ENCODE measurements at places on chromosomes 5 and 9.

- DNase-seq: no peak
These were observed 25.7 kb upstream of the ENTREP1 start for GRCh38 chr9:69299315-69299714.

GRCh38 chr9:86486891-86487837 lies 133.0 kb upstream of the TUT7 start:
- no peak for DNase-seq

DNA sequence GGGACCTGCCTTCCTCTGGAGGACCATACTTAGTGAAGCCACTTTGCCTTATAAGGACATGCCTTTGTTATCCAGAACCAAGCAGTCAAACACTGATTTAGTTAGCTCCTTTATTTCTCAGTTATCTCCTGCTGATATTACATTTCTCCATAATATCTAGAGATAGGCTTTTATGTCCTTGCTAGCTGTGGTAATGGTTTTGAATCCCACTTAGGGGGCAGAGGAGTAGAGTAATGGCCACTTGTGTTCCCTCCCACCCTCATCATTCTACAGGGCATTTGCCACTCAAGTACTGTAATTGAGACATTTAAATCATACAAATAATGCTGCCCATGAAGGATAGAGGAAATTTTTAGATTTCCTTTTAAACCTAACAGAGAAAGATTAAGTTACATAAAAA lies 80.9 kb downstream of the DOCK8 start:
- DNase-seq: no peak

- no peak for DNase-seq
These were observed 390.6 kb upstream of the C9orf72 start for GRCh38 chr9:27963836-27964235.

GRCh38 chr9:93657331-93658111 lies 81.1 kb downstream of the PHF2 start:
- no peak for DNase-seq

GRCh38 chr5:78816143-78816765 lies 167.7 kb upstream of the LHFPL2 start:
- no peak for DNase-seq

- no peak for DNase-seq
These were observed 29.6 kb downstream of the PSMB7 start for GRCh38 chr9:124385623-124386022.

GRCh38 chr9:8282535-8282934 lies 483.0 kb upstream of the DMAC1 start:
- DNase-seq: no peak

GRCh38 chr9:35776018-35776417 lies 15.4 kb upstream of the NPR2 start:
- DNase-seq: no peak

- DNase-seq: no peak
These were observed 5.0 kb upstream of the COL23A1 start for GRCh38 chr5:178595150-178595549.

DNA sequence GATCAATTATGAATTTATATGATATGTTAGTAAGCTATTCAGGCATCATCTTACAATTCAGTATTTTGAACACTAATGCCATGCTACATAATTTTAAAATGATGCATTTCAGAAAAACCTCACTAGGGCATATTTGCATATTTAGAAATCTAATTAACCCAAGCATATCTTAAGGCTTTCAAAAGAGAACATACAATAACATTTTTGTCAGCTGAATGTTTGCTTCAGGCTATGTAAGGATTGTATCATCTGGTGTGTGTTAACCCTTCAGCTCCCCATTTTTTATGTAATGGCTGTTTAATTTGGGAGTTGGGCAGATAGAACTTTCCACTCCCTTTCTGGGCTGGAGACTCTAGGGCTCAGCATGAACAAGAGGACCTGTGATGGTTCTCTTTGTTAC lies 299.1 kb upstream of the EFNA5 start:
- no peak for DNase-seq

- DNase-seq: no peak
These were observed 146.2 kb upstream of the LRRTM2 start for GRCh38 chr5:139021346-139021745.

DNA sequence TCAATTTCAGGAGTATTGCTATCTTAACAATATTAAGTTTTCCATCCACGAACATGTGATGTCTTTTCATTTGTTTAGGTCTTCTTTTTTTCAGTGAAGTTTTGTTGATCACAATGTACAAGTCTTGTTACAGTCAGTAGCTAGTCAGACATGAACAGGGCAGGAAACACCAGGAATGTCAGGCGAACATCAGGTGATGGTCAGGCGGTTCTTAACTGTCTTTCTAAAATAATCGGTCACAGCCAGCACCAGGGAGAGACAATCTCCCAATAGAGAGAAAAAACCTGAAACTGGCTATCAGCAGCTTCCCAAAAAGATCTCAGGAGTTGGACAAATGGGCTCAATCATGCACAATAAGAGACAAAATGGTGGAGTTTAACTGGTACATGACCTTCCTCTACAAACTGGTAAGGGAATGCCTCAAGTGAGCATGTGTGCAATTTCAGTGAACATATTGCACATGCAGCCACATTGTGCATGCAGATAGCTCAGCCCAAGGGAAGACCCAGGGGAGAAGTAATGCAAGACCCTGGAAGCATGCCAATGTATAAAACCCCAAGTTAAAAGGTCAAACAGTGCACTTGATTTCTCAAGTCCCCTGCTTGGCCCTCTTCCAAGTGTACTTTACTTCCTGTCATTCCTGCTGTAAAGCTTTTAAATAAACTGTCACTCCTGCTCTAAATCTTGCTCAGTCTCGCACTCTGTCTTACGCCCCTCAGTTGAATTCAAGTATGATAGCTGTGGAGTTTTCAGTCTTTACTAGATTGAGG lies 176.1 kb upstream of the RASEF start:
- DNase-seq: no peak

DNA sequence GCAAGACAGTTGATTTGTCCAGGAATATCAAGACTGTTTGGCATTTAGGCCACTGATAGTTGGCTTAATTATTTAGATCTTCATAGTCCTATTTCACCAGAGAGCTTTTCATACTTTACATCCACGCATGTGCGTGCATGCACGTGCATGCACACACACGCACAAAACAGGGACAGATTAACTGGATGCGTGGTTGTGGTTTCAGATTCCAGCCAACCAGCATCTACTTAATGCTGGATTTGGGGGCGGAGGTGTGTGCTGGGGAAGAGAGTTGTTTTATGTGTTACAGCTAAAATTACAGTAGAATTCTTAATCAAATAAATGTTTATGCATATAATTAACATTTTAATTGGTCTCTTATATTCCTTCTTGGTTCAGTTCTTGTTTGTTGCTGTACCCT lies 7.3 kb downstream of the RNF14 start:
- no peak for DNase-seq

DNA sequence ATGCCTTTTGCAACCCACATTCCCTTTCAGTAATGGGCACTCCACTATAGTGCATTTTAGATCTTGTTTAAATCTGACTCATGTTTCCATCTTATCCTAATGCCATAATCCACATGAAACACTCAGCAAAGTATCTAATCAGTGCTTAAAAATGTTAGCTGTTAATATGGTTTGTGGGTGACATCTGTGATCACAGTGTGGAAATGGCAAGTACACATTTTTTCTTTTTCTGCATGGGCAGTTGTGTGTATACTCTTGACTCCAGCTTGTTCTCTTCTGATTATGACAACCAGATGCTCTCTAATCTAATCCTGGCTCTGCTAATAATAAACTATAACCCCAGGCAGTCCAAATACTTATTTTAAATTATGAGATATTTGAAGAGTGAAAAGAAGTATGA lies 103.3 kb downstream of the EDIL3 start:
- no peak for DNase-seq

- no peak for DNase-seq
These were observed 30.7 kb downstream of the EXOC3 start for GRCh38 chr5:473551-474192.

DNA sequence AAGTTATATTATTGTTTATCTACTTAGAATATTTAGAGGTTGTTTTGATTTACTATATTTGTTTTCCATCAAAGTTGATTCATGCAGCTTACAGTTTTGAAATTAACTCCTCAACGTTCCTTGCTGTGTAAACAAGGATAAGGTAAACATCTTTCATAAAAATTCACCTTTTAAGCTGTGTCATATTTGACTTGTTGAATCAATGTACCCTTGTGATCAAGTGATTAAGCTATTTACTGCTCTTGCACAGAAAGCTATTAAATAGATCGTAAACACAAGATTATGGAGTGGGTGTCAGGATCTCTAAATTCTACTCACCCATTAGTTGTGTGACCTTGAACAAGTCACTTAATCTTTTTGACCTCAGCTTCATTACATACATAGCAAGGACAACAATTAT lies 2054.0 kb upstream of the NUDT12 start:
- DNase-seq: no peak

- no peak for DNase-seq
These were observed 250.9 kb downstream of the CD180 start for GRCh38 chr5:66945389-66946349.

GRCh38 chr9:10704720-10705119 lies 91.9 kb upstream of the PTPRD start:
- no peak for DNase-seq

DNA sequence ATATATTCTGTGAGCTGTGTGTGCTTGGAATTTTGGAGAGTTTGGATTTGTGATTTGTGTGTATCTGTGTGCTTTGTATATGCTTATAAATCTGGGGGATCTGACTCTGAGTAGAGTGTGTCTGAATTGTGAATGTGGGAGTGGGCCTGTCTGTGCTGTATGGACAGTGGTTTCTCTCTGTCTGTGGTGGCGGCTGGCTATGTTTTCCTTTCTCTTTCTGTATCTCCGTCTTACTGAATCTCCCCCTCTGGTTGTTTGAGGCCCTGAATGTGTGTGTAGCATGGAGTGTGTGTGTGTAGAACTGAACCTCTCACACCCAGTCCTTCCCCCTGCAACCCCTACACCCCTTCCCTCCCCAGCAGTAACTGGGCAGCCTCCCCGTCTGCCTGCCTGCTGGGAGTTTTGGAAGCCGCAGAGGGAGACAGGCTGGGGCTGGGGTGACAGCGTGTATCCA lies 4.7 kb downstream of the CXXC5 start:
- no peak for DNase-seq

GRCh38 chr5:178462076-178462475 lies 128.1 kb downstream of the COL23A1 start:
- no peak for DNase-seq

- DNase-seq: no peak
These were observed 124.6 kb downstream of the ROR2 start for GRCh38 chr9:91825422-91825821.

GRCh38 chr9:112299514-112299913 lies 33.9 kb downstream of the PTBP3 start:
- no peak for DNase-seq

DNA sequence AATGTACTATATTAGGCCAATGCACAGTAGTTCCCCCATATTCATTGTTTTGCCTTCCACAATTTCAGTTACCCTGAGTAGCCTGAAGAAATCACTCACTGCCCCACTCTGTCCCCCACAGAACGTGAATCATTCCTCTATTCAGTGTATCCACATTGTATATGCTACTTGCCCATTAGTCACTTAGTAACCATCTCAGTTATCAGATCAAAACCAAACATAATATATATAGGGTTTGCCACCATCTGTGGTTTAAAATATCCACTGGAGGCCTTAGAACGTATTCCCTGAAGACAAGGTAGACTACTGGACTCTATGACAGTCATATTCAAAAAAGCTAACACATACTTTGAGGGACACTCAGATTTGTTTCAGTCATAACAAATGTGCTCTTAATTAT lies 465.7 kb upstream of the RGMB start:
- DNase-seq: no peak

DNA sequence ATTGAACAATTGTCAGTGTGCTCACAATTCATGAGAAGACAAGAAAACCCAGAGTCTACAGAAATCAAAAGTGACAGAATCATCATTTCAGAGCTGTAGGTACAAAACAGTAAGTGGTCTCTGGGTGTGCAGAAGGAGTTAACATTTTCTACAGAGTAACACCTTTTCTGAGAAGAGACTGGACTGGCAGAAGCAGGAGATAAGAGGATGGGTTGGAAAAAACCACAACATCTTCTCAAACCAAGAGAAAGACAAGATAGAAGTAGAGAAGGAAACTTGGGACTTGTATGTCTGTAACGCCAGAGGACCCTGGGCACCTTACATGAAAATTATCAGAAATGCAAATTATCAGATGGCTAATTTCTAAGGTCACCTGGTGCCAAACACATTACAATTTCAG lies 82.6 kb downstream of the ARL15 start:
- no peak for DNase-seq
